Stimulated activated CD4-positive, alpha-beta T cell treated with anti-CD3 and anti-CD28 coated beads, Interleukin-15, amount 100 ng/mL, for 24 hours (primary cell): ENCODE measurements at places on chromosomes 1 and 21.

- no peak for DNase-seq
Observed at GRCh38 chr1:67646145-67647035, 38.6 kb upstream of the GADD45A start.

- DNase-seq, result peak; percentile 39
Observed at GRCh38 chr1:84847253-84848250, 45.5 kb downstream of the LPAR3 start.

- no peak for DNase-seq
Observed at GRCh38 chr1:233038581-233038980, 88.2 kb downstream of the NTPCR start.

GRCh38 chr1:114181356-114181755, 27.7 kb upstream of the SYT6 start:
- no peak for DNase-seq

DNA sequence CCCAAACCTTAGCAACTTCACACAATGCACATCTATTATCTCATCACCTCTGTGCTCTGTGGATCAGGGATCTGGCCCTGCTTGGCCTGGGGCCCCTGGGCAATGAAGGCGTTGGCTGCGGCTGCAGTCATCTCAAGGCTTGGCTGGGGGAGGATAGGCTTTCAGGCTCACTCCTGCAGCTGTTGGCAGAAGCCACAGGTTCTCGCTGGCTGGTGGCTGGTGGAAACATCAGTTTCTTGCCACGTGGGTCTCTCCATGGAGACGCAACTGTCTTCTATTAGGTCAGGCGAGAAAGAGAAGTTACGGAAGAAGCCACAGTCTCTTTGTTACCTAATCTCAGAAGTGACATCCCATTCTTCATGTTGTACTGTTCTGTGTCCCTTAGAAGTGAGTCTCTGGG, 3.6 kb upstream of the NPPA start:
- DNase-seq, result no peak

GRCh38 chr1:179231923-179232322, 2.4 kb upstream of the ABL2 start:
- no peak for DNase-seq

- no peak for DNase-seq
Observed at GRCh38 chr1:24946861-24947658, 17.0 kb upstream of the RUNX3 start.

GRCh38 chr1:235105051-235106043, 23.3 kb downstream of the TOMM20 start:
- no peak for DNase-seq

DNA sequence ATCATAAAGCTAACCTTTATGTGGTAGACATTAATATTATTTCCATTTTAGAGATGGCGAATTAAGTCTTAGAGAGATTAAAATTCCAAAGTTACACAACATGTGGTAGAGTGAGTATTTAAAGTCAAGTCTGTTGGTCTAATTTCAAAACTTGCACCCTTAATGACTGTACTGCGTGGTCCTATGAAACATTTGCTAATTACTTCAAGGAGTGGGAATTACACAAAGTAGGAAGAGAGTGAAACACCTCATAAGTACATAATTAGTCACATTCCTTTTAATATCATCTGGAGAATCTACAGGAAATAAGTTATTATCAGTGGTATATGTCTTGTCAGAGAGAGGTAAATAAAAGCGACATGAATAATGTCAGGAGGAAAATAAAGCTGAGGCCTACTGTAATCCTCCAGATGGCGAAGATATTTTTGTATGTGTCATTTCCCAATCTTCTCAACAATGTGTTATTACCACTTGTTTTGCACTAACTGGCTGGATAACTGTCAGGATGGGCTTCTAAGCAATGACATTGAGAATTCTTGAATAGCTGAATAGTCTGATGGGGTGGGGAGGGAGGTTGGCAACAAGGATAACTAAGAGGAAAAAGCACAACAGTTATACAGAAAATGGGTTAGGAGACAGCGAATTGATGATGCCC, 95.5 kb downstream of the TNFSF18 start:
- DNase-seq, result no peak

DNA sequence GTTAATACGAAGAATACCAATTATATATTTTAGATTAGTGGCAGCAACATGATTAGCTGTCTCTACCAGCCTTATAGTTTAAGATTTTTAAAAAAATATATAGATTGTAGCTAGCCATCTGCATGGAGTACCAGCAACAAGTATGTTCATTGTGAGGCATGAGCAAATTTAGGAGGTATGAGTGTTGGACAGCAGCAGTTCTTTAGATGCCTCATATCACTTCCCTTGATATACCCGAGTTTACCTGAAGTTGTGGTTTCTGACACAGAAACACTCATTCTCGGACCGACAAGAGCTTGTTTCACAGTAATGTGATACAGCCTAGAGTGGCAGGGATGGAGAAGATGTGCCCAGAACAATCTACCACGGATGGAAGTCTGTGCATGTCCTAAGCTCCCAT, 69.1 kb downstream of the RGS18 start:
- DNase-seq, result no peak

DNA sequence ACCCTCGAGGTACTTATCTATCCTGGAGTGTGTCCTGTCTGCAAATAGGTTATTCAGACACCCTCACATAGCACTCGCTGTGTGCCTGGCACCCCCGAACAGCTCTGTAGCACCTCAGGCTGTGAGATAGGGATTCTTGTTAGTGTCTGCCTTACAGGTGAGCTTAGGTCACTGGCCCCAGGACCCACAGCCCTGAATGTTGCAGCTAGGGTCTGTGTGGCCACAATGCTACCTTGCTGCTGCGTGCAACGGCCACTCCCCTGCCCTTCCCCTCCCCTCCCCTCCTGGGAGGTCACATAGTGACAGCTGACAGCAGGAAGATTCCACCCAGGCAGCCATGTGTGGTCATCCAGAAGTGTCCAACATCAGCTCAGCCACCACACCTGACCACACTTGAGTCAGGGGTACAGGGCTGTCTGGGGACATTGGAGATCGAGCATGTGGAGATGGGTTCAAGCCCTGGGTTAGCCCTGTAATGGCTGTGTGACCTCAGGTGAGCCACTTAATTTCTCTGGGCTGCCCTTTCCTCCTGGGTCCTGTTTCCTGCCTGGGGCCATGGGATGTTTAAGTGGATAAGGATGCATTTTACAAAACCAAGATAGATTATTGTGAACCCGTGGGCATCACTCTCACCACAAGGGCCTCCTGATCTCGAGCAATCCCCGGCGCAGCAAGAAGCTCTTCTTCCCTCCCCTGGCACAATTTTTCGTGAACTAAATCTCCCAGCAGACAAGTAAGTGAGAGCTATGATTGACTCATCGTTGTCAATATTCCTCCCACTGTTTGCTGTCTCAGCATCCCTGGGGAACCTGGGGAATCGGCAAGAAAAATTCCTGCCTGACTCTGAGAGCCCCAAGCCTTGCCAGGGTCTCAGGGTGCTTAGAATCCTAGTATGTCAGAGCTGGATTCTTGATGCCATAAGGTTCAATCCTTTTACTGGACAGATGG, 208.7 kb downstream of the PTPRU start:
- no peak for DNase-seq

GRCh38 chr1:234604495-234605398, 5.2 kb downstream of the IRF2BP2 start:
- no peak for DNase-seq

- DNase-seq, result no peak
Observed at GRCh38 chr1:81804312-81804711, 3.6 kb downstream of the ADGRL2 start.

- no peak for DNase-seq
Observed at GRCh38 chr1:169510060-169510459, 24.3 kb upstream of the SLC19A2 start.

GRCh38 chr1:238060061-238060460, 169.3 kb upstream of the ZP4 start:
- DNase-seq, result no peak

DNA sequence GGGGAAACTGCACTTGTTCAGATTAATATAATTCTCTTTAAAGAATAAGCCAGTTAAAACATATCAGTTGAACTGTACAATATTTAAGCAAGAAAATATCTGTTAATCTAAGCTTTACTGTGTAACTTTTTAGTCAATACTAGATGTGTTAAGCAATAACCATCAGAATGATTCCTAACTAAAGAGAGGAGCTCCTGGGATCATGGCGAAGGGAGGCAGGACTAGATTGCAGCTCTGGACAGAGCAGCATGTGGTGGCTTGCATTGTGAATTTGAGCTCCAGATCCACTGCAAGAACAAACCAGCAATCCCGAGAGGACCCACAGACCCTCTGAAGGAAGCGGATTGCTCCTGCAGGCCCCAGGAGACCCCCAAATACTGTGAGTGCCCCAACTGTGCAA, 21.9 kb downstream of the LYST start:
- no peak for DNase-seq

DNA sequence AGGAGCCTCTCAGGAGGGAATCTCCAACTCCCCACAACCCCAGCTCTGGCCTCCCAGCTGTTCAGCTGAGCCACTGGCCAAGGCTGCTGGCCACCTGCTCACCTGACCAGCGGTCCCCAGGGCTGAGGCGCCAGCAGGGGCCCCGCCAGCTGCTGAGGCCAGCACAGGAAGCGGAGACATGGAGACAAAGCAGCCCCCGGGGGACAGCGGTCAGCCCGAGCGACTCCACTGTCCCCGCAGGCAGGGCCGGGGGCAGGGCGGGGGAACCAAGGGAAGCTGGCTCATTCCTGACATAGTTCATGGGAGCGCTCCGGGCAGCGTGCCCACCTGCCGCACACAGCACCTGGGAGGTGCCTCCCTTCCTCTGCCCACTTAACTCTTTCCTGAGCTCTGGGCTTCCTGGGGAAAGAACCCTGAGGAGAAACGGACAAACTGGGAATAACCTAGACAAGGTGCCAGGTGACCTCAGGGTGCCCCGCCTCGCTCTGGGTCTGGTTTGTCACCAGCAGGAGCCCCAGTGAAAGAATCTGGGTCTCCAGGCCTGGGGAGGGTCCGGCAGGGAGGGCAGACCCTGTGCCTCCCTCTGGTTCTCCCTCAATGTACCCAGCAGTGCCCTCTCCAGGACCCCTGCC, 10.7 kb downstream of the EPHA2 start:
- no peak for DNase-seq

GRCh38 chr1:94875794-94876193, 51.1 kb downstream of the CNN3 start:
- DNase-seq, result no peak

GRCh38 chr1:218718977-218719376, 373.8 kb downstream of the TGFB2 start:
- DNase-seq, result no peak
